ENCODE measurements at places on chromosomes 5 and 9. TPM values are rescaled to one million over a fixed set of nuclear protein-coding genes. Genes with fewer than 3 reads are reported as not detected.

GRCh38 chr5:80204808-80205614 lies 50.8 kb downstream of the SERINC5 start:
- DNase-seq = no peak

The CLIC3 gene
- polyA plus RNA-seq = 0.39 TPM

The FOXI1 gene
- 4.9 TPM for polyA plus RNA-seq

GRCh38 chr5:180869587-180869986 lies 8.5 kb upstream of the ZFP62 start:
- DNase-seq = no peak
